ENCODE measurements at places on chromosomes 7 and 10.
A peak's percentile ranks its signal among the peaks of the same experiment; 100 is the strongest.

DNA sequence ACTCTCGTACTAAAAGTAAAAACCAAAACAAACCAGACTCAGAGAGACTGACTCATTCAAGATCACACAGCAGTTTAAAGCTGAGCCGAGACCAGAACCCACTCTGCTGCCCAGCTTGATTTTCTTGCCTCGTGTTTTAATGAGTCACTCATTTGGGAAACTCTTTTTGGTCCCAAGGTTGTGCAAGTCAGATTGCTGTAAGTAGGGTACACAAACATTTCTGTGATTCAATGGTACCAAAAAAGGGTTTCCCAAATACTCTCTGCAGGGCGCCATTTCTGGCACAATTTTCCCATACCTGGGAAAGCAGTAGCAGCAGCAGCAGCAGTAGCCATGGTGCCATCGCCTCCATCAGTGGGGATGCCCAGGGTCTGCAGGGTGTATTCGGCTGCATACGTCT is 69.9 kb downstream of the ASAH2B start:
- no peak for DNase-seq

DNA sequence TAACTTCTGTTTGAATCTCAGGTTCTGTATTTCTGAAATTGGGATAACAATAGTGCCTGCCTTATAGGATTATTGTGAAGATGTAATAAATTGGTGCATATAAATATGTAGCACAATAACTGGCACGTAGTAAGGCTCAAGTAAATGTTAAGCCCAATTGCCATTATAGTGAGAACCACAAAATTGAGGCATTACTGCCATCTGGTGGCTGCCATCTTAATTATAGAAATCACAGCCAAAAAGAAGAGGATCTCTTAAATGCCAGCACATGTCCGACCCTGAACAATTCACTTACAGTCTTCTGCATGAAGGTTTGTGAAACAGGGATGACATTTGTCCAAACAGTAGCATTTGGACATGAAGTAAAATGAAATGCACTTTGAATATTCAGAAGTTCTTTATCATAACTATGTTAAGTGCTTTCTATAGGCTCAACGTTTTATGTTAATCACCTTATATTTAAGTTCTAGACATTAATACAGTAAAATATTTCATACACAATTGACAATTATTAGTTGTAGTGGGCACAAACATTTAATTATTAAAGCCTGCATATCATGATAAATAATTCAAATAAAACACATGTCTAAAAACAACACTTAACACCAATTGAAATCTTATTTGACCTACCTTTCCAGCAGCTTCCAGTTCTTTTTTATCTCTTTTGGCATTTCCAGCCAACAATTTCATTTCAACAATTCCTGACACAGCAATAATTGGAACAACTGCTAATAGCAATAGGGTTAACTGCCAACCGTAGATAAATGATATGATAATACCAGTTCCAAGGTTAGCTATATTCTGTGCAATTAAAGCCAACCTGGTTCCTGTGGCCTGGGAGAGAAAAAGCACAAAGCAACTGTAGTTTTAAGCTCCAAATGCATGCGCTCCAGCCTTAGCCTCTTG is 58.5 kb downstream of the ABCB4 start:
- peak; percentile 84 for DNase-seq

DNA sequence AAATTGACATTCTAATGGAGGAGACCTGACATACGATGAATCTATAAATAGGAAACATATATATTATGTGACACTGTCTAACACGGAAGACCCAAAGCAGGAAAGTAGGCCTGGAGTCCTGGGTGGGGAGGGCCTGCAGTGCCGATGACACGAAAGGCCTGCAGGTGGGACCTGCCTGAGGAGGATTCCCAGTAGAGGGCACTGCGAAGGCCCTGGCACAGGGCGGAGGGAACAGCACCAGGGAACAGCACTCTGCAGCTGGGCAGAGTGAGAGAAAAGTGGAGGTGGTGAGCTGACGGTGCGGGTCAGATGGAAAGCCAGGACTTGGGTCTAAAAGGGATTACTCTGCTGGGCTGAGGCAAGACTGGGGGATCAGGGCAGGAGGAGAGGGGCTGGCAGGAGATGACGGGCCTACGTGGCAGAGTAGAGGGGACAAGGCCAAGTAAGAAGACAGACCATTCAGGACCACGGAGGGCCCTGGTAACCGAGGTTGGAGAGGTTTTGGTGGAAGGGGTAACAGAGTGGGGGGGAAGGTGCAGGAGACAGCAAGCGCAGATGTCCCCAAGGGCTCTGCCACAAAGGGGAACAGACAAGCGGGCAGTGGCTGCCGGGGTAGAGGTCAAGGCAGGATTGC is 8.1 kb downstream of the ZNF746 start:
- no peak for DNase-seq

- DNase-seq: peak; percentile 65
These were observed 62.8 kb downstream of the CUBN start for GRCh38 chr10:17066807-17067206.

GRCh38 chr7:113331155-113331898 is 213.0 kb upstream of the SMIM30 start:
- DNase-seq: no peak

GRCh38 chr7:123612024-123612423 is 10.4 kb downstream of the ASB15 start:
- DNase-seq: no peak

- DNase-seq: peak; percentile 62
These were observed 1.1 kb downstream of the RHOBTB1 start for GRCh38 chr10:60942788-60943315.

DNA sequence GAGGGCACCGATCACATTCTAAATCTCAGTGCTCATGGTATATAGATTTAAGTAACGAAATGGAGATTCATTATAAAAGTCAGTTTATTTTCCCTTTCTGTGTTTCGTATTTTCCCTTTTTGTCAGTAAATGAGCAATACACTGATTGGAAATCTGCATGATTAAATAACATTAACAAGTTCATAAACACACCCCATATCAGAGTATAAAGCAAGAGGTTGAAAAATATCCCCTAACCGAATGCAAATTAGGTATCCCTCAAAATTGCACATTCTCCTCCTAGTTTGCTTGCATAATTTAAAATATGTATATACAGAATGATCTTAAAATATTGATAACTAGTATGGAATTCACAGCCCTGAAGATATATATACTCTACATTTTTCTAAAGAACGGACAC is 64.6 kb downstream of the SLC37A3 start:
- DNase-seq: no peak

DNA sequence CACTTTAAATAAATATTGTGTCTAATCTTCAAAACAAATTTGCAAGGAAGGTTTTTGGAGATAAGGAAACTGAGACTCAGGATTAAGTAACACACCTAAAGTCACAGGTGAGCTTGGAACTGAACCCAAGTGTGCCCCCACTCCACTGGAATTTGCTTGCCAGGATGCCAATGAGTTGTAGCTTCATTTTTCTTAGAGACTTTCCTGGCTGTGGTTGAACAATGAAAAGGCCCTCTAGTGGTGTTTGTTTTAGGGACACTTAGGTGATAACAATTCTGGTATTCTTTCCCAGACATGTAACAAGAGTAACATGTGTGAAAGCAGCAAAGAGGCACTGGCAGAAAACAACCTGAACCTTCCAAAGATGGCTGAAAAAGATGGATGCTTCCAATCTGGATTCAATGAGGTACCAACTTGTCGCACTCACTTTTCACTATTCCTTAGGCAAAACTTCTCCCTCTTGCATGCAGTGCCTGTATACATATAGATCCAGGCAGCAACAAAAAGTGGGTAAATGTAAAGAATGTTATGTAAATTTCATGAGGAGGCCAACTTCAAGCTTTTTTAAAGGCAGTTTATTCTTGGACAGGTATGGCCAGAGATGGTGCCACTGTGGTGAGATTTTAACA is 1.5 kb downstream of the IL6 start:
- DNase-seq: peak; percentile 86

DNA sequence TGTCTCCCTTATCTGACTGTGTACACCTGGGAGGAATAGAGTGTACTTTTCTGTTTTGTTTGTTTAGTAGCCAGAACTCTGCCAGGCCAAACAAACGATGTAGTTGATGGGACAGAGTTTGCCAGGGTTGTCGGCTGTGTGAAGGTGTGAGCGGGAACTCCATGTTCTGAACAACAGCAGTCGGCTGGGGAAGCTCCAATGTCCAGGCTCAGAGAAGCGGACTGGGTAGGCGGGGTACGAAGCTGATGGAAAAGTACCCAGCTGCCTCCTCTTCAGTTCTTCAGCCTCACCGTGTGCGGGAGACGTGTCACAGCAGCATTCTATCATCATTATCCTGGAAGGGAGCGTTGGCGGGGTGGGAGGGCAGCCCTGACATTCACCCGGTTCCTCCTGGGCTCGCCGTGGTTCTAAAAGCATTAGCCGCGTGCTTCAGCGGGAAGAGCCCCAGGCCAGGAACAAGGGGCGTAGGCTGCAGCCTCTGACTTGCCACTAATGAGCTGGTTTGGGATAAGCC is 52.9 kb downstream of the PFKFB3 start:
- no peak for DNase-seq

- no peak for DNase-seq
These were observed 173.8 kb upstream of the PPP2R2D start for GRCh38 chr10:131726967-131727366.

DNA sequence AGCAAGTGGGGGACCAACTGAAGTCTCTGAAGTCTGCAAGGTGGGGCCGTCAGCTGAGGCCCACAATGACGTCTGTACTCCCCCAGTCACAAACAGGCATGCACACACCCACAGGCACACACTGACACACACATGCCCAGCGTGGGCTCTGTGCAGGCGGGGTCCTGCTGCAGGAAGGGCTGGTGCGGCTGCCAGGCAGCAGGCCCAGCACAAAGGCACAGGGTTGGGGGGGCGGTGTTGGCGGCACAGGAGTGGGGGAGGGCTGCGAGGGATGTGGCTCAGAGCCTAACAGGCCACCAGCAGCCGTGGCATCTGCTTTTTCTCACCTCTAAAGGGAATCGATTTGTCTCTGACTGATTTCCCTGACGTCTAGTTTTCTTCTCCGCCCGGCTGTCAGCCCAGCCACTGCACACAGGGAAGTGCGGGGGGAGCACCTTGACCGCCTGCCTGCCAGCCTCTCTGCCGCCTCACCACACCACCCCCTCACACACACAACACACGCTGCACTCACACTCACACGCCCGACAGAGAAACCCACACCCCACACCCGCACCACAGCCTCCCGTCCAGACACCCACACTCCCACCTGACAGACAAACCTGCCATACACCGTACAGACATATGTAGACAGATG is 43.5 kb upstream of the ZMIZ1 start:
- DNase-seq: no peak

DNA sequence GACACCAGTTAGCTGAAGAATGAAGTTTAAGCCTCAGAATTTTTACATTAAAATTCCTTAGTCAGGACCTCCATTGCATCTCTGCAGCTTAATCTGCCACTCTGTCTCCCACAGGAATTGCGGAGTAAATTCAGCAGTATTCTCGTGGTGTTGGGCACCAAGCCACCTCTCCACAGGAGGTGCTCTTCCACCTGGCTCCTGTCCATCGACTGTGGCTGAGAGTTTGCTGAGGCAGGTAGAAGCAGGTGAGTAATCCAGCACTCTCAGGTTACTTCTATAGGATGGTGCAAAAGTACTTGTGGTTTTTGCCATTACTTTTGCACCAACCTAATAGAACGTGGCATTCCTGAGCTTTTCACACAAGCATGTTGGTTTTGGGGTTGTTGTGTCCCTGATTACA is 134.1 kb downstream of the GFRA1 start:
- DNase-seq: no peak

GRCh38 chr10:86965986-86966654 is 2.2 kb upstream of the ADIRF start:
- no peak for DNase-seq

DNA sequence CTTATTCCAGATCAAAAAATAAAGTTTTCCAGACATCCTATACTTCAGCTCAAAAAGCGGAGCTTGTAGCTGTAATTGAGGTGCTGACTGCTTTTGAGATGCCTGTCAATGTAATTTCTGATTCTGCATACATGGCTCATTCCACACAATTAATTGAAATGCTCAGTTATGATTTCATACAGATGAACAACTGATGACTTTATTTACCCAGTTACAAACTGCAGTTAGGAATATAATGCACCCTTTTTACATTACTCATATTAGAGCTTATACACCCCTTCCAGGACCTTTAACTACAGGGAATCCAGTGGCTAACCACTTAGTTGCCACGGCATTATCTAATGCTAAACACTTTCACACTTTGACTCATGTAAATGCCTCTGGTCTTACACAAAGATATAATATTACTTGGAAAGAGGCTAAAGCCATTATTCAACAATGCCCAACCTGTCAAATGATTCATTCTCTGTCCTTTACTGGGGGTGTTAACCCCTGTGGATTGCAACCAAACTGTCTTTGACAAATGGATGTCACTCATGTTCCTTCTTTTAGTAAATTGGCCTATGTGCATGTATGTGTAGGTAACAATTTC is 147.3 kb downstream of the ZNF33B start:
- no peak for DNase-seq

GRCh38 chr10:79046741-79047583 is 21.8 kb upstream of the ZMIZ1 start:
- no peak for DNase-seq

- DNase-seq: no peak
These were observed 19.6 kb downstream of the CALML3 start for GRCh38 chr10:5544216-5544805.

- no peak for DNase-seq
These were observed 392.0 kb downstream of the PAXIP1 start for GRCh38 chr7:154610903-154611302.

DNA sequence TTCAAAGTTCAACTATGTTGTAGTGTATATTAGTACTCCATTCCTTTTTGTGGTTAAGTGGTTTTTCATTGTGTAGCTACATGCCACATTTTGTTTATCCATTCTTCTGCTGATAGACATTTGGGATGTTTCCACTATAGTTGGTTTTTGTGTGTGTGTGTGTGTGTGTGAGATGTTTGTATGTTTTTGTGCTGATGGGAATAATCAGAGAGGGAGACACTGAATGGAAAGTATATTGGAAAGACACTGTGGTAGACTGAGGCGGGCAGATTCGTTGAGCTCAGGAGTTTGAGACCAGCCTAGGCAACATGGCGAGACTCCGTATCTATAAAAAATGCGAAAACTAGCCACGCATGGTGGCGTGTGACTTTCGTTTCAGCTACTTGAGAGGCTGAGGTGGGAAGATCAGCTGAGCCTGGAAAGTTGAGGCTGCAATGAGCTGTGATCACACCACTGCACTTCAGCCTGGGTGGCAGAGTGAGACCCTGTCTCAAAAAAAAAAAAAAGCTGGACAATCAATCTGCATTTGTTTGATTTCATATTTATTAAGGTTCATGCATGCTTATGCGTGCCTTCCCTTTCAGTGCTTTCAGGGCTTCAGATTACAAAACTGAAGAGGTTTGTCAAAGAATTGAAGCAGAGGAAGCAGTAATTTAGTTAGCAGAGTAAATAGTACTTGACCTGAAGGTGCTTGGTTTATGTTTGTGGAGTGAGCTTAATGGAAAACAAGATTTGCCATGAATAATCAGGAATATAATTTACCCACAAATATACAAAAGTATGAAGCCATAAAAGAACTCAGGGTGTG is 14.7 kb downstream of the SEC24C start:
- DNase-seq: no peak

GRCh38 chr7:22718200-22718711 is 8.7 kb upstream of the IL6 start:
- peak; percentile 87 for DNase-seq

- no peak for DNase-seq
These were observed 45.2 kb upstream of the MSMB start for GRCh38 chr10:46091080-46091827.

- DNase-seq: no peak
These were observed 183.0 kb downstream of the ARID5B start for GRCh38 chr10:62084451-62084850.

All from dermis blood vessel endothelial cell (primary cell).